ENCODE measurements at places on chromosomes 13 and 19.

GRCh38 chr19:10288662-10289166 is 1.0 kb upstream of the ICAM5 start:
- DNase-seq, result peak; percentile 49

GRCh38 chr19:48480183-48480557 is 11.0 kb downstream of the CYTH2 start:
- DNase-seq, result peak; percentile 64

GRCh38 chr13:106488076-106488475 is 47.4 kb downstream of the EFNB2 start:
- no peak for DNase-seq

GRCh38 chr19:55528030-55528803 is 8.7 kb downstream of the SBK2 start:
- DNase-seq, result no peak

DNA sequence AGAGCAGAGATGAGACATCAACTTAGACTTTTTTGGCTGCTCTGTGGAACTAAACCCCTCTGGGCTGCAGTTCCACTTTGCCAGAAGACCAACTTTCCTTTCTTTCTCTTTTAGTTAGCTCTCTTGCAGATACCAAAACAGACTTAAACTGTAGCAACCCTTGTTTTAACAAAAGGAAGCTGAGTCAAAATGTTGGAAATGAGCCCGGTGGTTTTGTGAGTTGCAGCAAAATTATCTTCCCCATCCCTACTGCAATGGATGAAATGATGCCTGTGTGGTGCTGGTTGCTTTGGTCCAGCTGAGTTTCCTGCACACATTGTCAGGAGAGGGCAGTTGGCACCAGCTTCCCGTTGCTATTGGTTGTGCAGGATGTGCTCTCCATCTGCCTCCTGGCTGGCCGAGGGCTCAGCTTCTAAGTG is 115.3 kb downstream of the LRCH1 start:
- DNase-seq, result peak; percentile 68

DNA sequence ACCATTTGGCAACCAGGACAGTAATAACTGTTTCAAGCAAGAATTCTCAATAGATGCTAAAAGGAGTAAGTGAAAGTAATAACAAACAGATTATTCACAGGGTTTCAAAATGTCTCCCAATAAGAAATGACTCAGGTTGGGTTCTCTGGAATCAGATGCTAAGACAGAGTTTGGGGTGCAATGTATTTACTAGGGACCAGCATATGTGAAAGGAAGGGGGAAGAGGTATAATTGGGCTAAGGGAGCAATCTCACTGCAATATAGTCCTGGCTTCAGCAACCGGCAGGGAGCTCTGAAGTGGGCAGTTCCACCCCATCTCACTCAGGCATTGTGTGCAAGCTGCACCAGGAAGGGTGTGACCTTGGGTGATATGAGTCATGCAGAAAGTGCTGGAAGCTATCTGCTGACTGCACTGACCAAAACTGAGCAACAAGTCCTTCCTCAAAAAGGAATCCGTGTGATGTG is 23.4 kb downstream of the ZDHHC20 start:
- DNase-seq, result peak; percentile 72

GRCh38 chr19:49073514-49074378 is 1.2 kb upstream of the KCNA7 start:
- DNase-seq, result peak; percentile 28

- DNase-seq, result peak; percentile 81
Measured at GRCh38 chr13:78137404-78138142, 218.9 kb upstream of the EDNRB start.

- DNase-seq, result no peak
Measured at GRCh38 chr13:61756031-61756430, 340.4 kb upstream of the PCDH20 start.

DNA sequence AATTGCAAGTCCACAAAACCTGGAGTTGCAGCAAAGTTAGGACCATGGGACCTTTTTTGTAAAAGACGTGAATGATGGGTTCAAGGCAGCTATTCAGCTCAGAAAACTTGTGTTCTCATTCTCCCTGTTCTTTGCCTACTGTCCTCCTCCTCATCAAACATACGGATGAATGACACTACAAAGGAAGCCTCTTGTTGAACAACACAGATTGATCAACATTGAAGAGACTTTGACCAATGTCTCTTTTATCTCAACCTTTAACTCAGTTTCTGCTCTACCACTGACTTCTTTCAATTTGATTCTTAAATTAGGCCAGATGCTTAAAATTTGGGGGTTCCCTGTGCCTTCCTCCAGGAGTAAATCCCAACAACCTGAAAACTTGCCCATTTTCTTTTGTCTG is 27.9 kb upstream of the KLF12 start:
- DNase-seq, result no peak

DNA sequence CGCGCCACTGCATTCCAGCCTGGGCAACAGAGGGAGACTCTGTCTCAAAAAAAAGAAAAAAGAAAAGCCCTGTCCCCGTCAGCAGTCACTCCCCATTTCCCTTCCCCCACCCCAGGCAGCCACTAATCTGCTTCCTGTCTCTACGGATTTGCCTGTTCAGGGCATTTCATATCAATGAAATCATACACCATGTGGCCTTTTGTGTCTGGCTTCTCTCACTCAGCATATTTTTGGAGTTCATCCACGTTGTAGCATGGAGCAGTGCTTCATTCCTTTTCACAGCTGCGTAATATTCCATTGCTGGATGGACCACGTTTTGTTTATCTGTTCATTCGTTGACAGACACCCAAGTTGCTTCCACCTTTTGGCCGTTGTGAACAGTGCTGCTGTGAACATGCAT is 36.1 kb upstream of the KLF2 start:
- DNase-seq, result no peak

- DNase-seq, result peak; percentile 54
Measured at GRCh38 chr19:13795595-13796300, 505 bp downstream of the ZSWIM4 start.

GRCh38 chr13:84961023-84961422 is 838.2 kb downstream of the SLITRK6 start:
- no peak for DNase-seq

GRCh38 chr13:103451656-103452055 is 385.4 kb upstream of the SLC10A2 start:
- DNase-seq, result no peak

DNA sequence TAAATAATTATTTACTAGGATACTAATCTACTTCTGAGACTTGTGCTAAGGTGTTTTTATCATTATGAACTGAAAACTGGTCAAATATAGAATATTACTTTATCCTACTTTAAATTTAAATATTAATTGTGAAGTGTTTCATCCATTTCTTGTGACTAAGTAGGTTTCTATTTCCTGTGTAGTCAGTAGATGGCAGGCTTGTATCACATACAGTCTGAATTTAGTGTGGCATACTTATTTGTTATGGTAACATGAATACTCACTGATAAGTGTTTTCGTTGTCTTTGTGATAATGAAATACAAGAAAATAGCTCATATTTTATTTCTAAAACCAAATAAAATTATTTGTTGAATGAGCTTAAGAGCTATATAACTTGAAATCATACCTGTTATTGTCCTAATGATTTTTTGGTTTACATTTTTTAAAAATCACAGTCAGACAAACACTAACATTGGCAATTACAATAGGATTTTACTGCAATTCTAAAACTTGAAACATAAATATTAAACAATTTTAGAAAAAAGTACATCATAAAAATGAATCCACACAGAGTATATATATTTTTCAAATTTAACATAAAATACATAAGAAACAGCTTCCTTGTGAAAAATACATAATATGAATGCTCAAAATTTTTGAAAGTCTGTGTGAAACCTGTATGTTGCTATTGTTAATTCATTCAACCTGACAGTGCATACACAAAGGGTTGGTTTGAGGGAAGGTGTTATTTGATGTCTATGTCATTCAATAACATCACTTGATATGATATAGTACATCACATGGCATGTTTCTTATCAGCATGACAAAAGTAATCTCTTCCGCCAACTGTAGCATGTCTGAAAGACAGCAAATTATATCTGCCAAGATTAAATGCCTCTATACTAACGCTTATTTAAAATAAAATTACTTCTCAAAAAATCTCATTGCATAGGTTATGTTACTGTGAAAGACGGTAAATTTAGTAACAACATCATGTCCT is 904.8 kb upstream of the PCDH20 start:
- peak; percentile 63 for DNase-seq

DNA sequence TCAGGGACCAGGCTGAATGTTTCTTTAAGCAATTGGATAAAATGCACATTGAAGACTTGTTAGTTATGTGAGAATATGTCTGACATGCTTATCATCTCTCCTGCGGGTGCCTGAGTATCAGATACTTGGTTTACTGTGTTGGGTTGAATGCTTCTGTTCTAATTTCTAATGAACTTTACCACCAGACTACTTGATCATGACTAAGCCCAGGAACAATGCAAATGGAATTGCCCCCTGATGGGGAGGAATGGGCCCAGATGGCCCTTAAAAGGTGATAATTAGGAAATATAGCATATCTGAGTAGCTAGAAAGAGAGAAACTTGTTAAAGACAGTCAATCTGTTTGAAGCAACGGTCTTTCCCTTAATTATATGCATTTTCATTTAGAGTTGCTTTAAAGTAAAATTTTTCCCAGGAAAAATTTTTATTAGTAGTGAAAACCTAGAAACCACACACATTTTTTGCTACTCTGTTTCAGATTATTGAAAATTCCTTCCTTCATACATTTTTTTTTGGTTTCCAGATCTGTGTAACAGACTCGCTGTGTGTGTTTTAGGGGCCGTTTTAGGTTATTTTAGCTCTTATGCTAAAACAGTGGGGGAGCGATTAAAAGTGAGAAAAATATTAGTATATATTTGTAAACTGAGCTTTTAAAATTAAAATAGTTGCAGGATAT is 186.6 kb downstream of the TM9SF2 start:
- DNase-seq, result peak; percentile 89

- DNase-seq, result peak; percentile 46
Measured at GRCh38 chr19:20278342-20278741, 111.3 kb downstream of the ZNF486 start.

- no peak for DNase-seq
Measured at GRCh38 chr19:15926484-15926883, 7.8 kb downstream of the CYP4F11 start.

DNA sequence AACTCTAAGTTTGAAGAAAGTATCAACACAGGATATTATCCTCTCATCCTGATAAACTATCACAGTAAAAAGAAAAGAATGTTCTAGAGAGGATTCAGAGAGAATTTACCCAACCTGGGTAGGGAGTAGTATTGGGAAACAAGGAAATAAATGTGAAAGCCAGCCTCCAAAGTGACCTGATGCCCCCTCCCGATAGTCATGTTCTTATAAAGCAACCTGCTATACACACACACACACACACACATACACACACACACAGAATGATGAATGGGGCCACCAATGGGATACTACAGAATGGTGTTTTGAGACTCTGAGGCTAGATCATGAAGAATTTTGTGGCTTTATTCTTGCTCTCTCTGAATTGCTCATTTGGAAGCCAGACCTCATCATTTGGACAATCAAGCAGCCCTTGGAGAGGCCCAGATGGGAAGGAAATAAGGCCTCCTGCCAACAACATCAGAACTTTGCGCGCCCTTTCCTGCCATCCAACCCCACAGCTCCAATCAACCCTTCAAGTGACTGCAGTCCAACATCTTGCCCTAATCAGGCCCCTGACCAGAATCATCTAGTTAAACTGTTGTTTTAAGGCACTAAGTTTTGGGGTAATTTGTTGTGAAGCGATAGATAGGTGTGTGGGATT is 807.9 kb upstream of the ARGLU1 start:
- DNase-seq, result peak; percentile 9

GRCh38 chr19:35717665-35718344 is at the start of gene KMT2B:
Gene KMT2B (plus strand): TSS chr19:35718003. CDS start chr19:35718019, 16 bp downstream.
- peak; percentile 98 for DNase-seq

DNA sequence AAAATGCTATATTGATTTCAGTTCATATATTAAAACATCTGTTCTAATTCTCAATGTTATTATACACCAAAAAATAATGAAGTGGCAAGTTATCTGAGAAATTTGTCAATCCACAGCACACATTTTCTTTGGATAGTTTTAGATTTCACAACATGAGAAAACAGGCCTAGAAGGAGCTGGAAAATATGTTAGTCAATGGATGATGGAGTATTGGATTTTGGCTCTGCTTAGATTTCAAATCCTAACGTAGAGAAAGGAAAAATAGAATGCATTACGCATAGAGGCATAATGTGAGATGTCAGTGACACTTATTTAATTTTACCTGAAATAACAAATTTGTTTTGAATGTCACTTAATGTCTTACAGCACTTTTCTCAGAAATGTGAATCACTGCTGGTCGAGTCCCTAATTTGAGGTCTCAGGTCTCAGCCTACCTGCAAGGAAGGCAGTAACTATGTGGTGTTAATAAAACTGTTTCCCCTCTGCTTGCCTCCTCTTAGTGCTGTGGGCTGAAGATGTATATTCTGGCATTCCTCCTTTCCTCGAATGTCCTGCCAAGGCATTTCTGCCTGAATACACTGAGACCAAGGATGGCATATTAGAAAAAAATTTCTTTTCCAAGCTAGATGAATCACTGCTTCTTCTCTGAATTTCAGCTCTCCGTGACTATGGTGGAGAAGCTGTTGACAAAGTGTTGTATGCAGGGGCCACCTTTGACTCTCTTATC is 232.4 kb downstream of the POSTN start:
- peak; percentile 54 for DNase-seq

GRCh38 chr19:34559045-34559444 is 77.5 kb downstream of the WTIP start:
- no peak for DNase-seq

GRCh38 chr19:16562608-16563025 is 9.6 kb downstream of the SLC35E1 start:
- DNase-seq, result no peak

GRCh38 chr19:34645551-34645950 is 31.4 kb downstream of the SCGB2B2 start:
- DNase-seq, result no peak

DNA sequence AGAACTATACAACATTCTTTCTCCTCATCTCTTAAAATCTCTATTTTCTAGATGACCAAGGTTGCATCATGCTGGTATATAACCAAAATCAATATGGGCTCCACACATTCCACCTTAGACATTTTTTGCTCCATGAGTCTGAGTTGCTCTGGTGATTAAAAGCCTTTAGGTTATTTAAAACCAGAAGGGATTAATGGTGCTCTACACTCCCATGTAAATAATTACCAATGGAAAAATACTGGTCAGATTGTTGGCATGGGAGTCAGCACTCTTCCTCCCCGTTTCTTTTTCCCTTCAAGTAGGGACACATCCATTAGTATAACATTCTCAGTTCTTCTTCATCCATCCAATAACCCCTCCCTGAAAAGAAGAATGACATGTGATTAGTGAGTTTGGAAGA is 747.7 kb downstream of the PCDH17 start:
- DNase-seq, result no peak

- DNase-seq, result peak; percentile 83
Measured at GRCh38 chr13:94710881-94711560, 1.3 kb downstream of the SOX21 start.

GRCh38 chr13:58919551-58919950 is 1244.2 kb downstream of the DIAPH3 start:
- no peak for DNase-seq

GRCh38 chr13:103878891-103879605 is 812.8 kb upstream of the SLC10A2 start:
- peak; percentile 23 for DNase-seq
